Activated CD4-positive, alpha-beta T cell treated with anti-CD3 and anti-CD28 coated beads, Interleukin-2, amount 50 U/mL, for 4 hours (primary cell): ENCODE measurements at places on chromosomes 5 and 9.

DNA sequence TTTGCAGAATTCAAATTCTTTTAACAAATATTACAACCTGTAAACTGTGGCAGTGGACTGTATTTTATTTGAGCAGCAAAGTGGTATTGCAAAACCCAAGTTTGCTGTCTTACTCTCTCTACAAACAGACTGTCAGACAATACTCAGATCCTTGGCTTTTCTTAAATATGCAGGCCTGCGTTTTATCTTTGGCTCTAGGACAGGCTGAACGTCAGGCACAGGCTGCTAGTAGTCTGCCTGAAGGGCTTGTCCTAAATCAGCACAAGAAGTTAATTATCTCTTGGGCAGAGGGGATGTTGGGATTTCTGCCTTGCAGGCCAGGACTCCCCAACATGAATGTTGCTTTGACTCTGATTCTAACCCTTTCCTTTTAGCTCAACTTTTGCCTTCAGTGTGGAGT is 147.5 kb downstream of the SLIT3 start:
- no peak for DNase-seq

DNA sequence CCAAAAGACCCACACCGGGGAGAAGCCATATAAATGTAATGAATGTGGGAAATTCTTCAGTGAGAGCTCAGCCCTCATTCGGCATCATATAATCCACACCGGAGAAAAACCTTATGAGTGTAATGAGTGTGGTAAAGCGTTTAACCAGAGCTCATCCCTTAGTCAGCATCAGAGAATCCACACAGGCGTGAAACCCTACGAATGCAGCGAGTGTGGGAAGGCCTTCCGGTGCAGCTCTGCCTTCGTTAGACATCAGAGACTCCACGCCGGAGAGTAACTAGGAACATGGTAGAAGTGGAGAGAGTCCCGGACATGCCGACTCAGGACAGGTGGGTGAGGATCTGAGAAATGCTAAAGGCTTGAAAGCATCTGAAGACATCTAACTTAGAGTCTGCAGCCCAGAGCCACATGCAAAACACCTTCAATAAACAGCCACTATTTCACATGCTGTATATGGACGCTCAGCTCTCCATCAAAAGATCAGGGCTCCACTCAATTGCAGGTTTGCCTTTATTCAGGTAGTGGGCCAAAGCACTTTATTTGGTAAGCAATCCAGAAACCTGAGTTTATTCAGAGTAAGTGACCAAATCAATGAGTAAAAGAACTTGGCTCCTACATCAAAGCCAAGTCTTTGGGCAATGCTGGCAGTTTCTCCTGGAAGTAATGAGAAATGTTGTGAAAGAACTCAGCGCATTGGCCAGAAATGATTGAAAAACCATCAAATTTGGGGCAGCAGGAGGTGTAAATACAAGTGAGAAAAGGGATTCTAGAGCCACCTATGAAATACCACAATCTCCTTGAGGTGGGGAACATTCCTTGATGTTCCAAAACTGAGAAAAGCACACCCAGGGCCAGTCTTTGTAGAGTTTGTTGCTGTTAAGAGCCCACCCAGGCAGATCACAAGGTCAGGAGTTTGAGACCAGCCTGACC is 6.0 kb downstream of the RPL12 start:
- no peak for DNase-seq

DNA sequence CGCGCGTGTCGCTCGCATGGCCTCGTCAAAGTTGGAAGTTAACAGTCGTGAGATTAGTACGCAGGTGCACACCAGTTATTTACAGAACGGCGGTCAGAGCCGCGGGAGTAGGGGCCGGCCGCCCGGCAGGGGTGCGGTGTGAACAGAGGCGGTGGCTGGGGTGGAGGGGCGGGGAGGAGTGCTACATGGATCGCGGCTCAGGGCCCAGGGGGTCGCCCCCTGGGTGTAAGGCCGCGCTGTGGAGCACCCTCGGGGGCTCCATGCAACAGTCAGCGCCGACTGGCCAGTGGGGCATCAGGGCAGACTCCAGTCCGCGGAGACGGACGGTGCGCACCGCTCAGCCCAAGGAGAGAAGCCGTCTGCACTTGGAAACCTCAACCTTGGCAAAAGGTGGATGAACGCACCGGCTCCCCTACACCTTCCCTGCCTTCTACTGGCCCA is 60.3 kb downstream of the ZNF354C start:
- DNase-seq = no peak

DNA sequence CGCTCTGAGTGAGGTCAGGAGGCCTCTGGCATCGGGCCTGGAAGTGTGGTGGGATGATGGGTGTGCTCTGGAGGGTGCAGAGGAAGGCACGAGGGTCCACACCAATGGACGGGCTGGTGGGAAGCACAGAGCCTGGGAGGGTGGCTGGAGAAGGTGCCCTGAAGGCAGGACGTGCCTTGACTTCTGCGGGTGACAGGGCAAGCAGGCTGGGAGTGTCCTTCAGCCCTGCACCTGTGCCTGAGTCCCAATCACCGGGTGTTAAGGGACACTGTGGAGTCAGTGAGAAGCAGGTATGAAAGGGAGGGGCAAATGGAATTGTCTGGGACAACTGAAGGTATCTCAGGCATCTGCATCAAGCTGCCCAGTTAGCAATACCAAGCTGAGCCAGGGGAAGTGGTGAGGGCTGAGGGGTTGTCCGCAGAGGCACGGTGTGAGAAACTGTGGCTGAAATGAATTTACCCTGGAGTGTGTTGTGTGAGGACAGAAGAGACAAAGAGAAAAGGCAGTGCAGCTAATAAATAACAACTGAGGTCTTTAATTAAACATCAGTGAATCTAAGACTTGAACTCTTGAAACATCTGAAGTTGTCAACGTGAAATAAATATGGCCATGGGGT is 50.4 kb downstream of the DAP start:
- DNase-seq = no peak

- no peak for DNase-seq
These were observed 28.4 kb downstream of the SYK start for GRCh38 chr9:90830051-90830450.

DNA sequence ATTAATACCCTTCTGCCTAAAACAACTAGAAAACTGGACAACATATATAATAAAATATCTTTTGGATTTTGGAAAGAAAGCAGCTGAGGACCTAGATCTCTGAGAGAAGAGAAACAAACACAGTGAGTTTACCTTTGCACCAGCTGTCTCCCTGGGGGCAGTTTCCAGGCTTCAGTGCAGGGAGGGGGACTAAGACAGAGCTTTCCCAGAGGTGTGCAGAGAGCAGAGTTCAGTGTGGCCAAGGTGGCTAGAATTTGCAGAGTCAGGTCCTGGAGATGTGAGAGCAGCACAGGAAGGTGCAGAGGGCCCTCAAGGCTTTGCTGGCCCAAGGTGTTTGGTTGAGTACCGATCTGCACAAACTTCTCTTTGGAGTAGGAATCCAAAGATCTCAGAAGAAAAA is 26.3 kb upstream of the PTPDC1 start:
- no peak for DNase-seq

DNA sequence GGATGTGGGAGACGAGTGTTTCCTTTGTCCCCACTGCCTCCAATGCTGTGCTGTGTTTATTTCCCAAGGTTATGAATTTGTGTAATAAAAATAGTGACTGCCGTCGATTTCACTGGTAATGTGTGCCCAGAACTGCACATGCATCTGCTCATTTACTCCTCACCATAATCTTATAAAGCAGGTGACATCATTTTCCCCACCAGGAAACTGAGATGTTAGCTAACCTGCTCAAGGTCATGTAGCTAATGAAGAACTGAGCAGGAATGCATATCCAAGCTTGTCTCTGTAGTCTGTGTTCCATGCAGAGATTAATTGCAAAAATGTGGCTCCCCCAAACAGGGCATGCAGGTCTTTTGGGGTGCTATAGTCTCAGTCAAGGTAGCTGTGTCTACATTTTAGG is 224.4 kb downstream of the TENT4A start:
- DNase-seq = no peak

DNA sequence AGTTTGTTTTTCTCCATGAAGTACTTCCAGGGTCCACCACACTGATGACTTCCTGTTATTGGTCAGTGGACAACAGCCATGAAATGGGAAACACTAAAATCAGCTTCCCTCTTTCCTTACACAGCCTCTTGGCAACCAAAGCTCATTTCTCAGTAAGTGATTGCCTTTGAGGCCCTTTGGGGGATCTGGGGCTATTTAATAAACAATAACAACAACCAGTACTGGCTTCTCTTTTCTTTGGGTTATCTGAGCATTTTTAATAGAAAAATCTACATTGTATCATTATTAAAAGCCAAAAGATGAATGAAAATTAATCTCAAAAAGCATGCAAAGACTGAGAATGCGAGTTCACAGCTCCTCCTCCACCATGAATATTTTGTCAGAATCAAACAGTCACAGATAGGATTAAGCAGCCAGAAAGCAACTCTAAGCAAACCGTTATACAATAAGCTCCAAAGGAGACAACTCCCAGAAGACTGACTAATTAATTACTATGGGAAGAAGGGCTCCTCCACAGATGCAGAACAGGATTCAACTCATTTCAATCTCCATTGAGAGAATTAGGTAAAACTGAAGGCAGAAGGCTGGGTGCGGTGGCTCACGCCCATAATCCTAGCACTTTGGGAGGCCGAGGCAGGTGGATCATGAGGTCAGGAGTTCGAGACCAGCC is 68.3 kb downstream of the SERINC5 start:
- no peak for DNase-seq

- DNase-seq = no peak
These were observed 147.2 kb downstream of the ISOC1 start for GRCh38 chr5:129241755-129242154.

- DNase-seq = no peak
These were observed 943 bp downstream of the SFXN1 start for GRCh38 chr5:175479125-175479881.
